Central memory CD8-positive, alpha-beta T cell (primary cell): ENCODE measurements at places on chromosomes 11 and 22.
A peak's percentile ranks its signal among the peaks of the same experiment; 100 is the strongest.

DNA sequence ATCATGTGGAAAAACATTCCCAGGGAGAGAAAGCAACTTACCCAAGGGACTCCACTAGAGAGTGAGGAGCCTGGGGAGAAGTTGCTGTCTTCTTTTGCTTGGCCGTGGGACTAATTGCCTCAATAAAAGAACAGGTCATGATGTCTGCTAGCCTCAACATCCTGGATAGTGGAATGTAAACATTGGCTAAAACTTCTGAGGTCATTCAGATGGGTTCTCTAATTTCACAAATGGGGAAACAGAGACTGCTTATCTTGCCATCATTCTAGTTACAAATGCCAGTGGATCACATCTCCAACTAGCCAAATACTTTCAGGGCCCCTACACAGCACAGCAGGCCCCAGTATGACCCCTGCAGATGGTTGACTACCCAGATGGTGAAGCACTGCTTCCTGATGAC, 28.4 kb upstream of the PAMR1 start:
- no peak for DNase-seq

DNA sequence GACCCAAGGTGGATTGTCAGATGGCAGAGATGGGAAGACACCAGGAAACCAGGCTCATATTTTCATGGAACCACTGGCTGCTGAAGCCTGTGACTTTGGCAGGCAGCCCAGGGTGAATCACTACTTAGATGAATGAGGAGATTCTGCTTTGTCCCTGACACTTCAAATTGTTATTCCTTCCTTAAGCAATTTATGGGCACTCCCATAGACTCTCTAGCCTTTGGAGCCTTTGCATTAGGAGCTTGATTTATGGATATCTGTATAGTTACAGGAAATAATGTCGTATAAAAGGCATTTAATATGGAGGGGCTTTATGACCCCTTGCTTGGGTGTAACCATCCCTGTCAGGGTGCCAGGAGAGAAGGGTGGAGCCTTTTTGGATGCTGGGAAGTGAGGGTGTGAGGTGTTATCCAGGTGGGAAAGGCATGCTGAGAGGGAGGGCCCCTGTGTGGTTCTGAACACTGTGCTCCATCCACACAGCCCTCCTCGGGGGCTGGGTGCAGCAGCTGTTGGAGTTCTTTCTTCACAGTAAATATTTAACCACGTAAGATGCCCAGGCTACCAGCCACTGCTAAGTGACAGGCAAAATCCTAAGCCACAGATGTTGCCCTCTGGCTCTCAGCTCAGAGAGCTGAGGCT, 35.3 kb downstream of the IL18 start:
- no peak for DNase-seq

- no peak for DNase-seq
These were observed 115.0 kb upstream of the CD82 start for GRCh38 chr11:44450295-44450932.

GRCh38 chr22:32517921-32518320, 43.3 kb downstream of the FBXO7 start:
- DNase-seq = no peak

DNA sequence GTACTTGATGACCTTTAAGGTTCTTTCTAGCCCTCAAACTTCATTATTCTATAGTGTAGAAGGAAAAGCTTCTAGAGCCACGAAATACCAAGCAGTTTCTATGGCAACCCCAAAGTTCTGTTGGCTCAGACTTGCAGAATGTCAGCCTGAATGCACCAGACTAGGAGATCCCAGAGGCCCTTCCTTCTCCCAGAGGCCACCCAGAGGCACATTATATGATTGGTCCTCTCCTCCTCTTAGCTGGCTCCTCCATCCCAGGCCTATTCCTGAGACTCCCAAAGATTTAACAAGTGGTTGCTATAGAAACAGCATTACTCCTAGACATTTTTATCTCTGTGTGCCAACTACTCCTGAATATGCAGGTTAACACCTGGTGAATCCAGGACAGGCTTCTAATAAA, 69.2 kb upstream of the CCDC90B start:
- no peak for DNase-seq

DNA sequence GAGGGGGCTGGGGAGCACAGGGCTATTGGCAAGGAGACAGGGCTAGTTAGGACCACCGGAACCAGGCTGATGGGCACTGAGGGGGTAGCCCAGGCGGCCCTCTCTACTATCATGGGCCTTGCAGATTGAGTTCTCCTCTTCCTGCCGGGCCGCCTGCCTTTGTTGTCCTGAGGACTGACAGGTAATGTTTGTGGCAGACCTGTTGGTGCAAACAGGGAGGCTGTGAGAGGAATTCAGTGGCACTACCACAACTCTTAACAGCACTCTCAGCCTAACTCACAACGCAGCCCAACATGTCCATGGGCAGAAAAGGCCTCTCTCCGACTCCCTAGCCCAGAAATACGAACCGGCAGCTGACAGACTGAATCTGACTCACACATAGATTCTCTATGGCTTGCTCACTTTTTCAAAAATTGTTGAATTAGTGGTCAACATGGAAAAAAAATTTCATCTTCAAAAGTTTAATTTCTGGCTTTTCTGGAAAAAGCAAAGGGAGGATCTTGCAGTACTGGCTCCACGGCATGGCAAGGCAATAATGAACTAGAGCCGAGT, 11.4 kb downstream of the KCNJ5 start:
- DNase-seq = no peak

DNA sequence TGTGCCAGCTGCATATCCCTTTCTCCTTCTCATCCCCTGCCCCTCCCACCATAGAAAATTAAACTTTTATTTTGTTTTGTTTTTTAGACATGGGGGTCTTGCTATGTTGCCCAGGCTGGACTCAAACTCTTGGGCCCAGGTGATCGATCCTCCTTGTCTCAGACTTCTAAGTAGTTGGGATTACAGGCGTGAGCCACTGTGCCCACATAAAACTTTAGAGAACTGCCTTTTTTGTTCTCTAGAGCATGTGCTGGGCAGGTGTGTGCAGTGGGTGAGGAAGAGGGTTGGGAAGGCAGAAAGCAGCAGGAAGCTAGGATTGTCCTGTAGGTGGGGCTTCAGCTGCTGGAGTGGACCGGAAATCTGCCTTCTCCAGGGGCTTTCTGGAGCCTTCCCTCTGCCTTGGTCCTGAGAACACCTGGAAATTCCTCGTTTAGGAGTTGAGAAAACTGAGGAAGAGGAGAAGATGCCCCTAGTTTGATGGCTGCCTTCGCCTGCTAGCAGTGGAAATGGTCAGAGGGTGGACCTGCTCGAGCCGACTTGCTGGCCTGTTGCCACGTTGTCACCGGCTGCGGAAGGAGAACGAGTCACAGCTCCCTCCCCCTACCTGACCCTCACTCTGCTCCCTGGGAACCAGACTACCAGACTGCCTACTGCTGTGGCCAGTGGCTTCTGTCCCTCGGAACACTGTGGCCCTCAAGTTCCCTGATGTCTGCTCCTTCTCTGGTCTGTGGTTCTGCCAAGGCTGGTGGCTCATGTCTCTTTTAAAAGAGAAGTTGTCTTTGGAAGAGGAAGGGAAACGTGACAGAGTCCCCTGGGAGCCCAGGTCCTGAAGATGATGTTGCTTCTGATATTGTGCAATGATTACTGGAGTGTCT, 4.0 kb downstream of the ST14 start:
- DNase-seq = no peak

GRCh38 chr11:97514446-97514845, 1124.6 kb downstream of the JRKL start:
- DNase-seq = no peak

- DNase-seq = no peak
These were observed 72.0 kb downstream of the MICAL3 start for GRCh38 chr22:17952273-17952801.

GRCh38 chr11:6611092-6611962, 689 bp downstream of the TAF10 start:
- DNase-seq = peak; percentile 26

DNA sequence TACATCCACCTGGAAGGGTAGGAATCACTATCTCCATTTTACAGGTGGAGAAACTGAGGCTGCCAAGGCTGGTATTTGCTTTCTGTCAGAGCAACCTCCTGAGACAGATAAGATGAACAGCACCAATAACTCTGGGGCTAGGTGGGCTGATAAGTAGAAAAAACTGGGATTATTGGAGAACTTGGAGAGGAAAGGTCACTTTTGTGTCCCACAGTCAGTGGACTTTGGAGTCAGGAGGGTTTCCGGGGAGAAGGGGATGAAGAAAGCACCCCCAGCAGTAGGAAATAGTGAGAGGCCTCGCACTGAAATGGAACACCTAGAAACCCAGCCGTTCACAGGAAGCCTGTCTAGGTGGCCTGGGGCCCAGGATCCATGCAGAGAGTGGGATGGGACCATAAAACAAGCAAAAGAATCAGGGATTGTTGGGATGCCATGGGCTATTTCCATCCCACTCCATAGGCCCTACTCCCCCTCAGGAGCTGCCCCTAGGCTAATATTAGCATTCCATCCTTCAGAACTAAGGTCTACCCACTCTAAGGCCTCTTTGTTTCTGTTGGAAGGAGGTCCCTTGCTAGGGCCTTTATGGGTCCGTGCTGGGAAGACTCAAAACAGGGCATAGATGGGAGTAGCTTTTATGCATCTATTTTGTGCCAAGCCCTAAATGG, 31.0 kb upstream of the FCHSD2 start:
- no peak for DNase-seq

DNA sequence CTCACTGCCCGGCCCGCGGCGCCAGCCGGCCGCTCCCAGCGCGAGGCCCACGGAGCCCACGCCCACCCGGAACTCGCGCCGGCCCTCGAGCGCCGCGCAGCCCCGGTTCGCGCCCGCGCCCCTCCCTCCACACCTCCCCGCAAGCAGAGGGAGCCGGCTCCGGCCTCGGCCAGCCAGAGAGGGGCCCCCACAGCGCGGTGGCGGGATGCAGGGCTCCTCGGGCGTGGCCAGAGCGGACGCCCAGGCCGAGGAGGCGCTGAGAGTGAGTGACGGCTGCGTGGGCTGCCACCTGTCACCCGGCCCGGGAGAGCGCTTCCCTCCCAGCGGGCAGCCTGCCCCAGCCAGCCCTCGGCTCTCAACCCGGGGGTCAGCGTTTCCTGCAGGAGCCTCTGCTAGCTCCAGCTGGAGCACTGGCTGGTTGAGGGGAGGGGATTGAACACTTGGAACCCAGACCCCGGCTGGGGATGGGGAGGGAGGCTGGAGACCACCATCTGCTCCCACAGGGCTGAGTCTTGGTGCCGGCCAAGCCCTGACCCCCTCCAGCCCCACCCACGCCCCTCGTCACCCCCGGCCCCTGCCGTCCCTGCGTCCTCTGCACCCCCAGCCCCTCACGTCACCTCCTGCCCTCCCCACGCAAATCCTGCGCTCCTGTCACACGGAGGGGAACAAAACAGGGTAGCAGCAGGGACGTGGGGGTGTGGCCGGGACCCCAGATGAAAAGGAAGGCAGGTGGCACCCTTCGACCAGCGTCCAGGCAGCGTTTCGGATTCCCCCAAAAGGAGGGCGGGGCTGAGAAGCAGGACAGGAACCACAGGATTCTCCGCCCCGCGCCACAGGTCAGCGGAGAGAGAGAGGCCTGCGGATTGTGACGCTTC, 157.0 kb downstream of the BRD1 start:
- DNase-seq = no peak

DNA sequence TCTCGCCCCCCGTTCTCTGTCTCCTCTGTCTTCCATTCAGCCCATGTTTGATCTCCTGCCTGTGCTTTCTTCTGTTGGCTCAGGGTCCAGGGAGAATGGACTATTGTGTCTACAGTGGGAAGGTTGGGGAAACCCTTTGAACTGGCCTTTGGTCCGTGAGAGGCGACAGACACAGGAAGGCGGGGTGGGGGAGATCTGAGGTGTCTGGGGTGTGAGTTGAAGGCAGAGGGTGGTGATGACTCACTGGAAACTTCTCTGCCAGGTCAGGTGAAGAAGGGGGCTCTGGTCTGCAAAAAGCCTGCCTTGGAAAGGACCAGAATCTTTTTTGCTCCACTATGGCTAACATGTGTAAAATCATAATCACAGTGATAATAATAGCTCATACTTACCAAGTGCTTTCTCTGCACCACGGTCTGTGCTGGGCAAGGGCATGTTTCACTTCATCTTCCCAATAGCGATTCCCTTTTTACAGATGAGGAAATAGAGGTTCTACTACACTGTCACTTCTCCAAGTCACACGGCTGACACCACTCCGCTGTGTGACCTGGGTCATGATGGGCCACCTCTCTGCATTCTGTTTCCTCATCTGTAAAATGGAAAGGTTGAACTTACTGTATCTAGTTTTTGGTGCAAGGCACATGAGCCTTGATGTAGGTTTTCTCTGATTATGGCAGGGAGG, 99.8 kb upstream of the ALX4 start:
- no peak for DNase-seq

GRCh38 chr22:45036154-45036553, 26.3 kb upstream of the PHF21B start:
- DNase-seq = no peak

DNA sequence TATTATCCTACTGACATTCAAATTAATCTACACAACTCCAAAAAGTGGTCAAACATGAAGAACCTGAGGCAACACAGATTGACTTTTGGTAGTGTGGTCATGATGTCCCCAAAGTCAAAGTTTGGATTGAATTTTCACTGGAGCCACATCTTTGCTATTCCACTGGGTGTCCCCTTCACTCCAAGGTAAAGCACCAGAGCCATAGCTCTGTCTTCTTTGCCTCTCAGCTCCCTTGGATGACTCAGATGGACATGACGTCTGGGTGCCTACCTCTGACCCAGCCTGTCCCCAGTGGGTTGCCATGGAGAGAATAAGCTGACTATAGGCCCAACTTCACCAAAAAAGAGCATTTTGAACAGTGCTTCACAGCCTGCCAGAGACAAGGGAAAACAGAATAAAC, 57.4 kb upstream of the ARHGAP42 start:
- DNase-seq = no peak

DNA sequence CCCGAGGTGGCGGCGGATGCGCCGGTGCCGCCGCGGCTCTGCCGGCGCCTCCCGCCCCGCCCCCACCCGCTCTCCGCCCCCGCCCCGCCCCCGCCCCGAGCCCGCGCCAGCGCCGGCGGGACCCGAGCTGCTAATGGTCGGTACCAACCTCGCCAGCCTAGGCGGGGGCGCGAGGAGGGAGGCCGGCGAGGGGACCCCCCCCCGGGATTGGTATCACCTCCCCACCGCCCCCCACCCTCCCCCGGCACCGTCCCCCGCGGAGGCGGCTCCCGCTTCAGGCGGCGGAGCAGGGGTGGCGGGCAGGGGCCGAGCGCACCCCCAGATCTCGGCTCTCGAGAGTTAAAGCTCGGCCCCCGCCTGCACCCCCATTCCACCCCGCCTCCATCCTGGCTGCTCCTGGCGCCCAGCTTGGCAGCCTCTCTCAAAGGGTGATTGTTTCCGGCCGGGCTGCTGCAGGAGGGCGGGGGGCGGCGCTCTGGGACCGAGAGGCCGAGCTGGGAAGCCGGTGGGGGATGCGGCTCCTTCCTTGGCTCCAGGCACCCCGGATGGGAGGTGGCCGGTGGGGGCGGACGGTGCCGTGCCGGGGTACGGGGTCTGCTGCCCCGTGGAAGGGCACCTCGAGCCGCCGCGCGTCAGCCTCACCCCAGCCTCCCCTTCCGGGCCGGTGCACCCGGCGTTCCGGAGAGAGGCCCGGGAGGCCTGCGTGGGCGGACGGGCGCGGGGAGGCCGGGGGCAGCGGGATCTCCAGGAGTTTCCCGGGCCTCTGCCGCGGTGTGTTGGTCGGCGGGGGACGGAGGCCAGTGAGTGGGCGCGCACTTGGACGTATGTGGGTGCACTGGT, at the start of gene B3GAT1:
B3GAT1 (minus strand) TSS at position 40 of the 840 bp plus-strand sequence. CDS start 24,583 bp downstream, outside the sequence.
- DNase-seq = no peak
